ENCODE measurements at places on chromosomes 3 and 15.

GRCh38 chr3:39791603-39792002 lies 17.8 kb upstream of the MYRIP start:
- DNase-seq: no peak

DNA sequence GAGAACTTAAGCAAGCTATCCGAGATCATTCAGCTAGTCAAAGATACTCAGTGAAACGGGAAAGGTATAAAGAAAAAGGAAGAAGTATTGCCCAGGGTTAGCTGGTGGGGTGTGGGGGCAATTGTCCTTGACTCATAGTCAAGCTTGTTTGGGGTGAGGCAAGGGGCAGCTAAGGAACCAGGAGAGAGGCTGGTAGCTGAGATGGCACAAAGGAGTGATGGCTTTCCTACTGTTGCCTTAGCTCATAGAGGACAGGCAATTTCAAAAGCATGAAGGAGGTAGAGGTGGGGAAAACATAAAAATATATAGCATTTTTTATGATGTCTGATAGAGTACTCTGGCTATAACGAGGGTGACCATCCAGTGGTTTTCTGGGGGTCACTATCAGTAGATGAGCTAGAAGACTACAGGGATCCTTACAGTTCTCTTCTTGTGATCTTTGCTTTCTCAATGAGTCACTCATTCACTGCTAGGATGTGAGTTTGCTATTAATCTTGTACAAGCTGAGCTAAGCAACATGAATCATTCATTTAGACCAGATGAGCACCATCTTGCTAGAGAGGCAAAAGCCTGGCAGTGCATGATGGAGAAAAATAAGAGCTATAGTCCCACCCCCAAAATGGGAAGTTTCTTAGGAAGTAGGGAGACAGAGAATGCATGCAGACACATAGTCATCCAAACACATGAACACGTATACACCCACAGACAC lies 207.1 kb upstream of the PFN2 start:
- no peak for DNase-seq

DNA sequence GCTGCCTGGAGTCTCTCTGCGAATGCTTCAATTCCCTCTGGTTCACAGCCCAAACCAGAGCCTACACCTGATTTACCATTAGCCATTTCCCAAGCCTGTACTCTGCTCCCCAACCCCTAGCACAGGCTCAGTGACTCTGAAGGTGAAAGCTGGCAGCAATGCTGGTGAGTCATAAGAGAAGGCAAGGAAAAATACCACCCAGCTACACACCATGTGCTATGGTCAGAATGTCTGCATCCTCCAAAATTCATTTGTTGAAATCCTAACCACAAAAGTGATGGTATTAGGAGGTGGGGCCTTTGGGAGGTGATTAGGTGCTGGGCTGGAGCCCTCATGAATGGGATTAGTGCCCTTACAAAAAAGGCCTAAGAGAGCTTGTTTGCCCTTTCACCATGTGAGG lies 117.1 kb upstream of the TJP1 start:
- DNase-seq: no peak

GRCh38 chr15:57158997-57159668 lies 217.2 kb upstream of the CGNL1 start:
- no peak for DNase-seq

DNA sequence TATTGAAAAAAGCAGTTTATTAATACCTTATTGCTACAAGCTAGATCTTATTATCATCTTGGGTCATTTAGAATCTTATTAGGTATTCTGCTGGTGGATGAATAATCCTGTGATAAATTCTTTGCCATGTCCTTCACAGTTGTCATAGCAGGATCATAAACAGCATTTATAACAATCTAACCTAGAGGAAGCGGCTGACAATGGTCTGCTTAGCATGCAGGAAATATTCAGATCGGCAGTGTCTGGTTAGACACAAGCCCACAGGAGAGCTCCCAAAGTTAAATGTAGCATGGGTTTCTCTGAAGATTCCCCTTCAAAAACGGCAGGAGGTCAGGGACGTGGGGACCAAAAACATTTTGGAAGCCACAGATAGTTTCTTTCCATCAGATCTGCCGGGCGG lies 179.3 kb downstream of the FOXB1 start:
- no peak for DNase-seq

GRCh38 chr15:31374489-31374888 lies 47.9 kb downstream of the KLF13 start:
- no peak for DNase-seq

DNA sequence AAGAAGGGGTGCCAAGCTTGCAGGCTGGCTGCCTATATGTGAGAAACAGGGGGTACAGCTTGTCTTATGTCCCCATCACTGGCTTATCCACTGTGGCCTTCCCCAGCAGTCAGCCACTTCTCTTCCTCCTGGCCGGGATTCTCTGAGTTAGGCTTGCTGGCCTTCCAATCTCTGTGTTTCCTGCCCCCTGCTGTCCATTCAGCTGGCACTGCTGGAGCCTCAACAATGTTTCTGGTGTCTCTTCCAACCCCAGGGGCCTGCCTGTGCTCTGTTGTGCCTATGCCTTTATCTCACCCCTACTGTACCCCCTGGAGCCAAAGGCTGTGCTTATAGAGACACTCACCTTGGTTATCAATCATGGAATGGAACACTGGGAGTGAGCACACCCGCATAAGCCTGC lies 36.5 kb downstream of the ANAPC13 start:
- DNase-seq: no peak

DNA sequence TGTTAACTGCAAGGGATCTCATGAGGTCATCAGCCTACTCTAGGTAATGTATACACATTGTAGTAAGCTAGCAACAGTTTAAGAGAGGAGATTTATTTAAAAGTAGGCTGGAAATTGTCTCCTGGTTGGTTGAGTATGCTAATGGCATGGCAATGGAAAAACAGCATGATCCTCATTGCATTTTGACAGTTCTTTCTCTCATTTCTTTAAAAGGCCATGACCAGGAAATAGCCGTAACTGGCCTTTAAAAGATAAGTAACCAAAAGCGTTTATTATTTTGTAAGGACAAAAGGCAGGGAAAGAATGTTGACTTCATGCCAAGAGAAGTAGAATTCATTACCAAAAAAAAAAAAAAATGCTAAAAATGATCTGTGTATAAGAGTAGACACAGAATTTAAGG lies 310.3 kb downstream of the FGF12 start:
- DNase-seq: no peak

- DNase-seq: no peak
Observed at GRCh38 chr3:148333091-148333490, 364.6 kb upstream of the AGTR1 start.

DNA sequence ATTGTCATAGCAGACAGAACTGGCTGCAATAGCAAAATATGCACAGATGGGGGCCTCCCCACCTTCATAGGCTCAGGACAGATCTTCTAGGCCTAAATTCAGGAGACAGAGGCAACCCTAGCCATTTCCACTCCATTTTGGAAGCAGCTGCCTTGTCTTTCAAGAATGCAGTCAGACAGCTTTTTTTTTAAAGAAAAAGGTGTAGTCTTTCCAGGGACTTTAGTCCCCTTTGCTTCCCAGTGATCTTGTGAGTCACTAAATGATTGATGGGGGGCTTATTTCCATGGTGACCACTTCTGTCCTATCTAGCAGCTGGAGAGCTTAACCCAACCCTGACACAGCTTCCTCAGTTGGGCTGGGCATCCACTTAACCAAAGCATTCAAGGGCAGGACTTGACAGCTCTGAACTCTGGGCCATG lies 165.9 kb downstream of the TPRG1 start:
- DNase-seq: no peak

DNA sequence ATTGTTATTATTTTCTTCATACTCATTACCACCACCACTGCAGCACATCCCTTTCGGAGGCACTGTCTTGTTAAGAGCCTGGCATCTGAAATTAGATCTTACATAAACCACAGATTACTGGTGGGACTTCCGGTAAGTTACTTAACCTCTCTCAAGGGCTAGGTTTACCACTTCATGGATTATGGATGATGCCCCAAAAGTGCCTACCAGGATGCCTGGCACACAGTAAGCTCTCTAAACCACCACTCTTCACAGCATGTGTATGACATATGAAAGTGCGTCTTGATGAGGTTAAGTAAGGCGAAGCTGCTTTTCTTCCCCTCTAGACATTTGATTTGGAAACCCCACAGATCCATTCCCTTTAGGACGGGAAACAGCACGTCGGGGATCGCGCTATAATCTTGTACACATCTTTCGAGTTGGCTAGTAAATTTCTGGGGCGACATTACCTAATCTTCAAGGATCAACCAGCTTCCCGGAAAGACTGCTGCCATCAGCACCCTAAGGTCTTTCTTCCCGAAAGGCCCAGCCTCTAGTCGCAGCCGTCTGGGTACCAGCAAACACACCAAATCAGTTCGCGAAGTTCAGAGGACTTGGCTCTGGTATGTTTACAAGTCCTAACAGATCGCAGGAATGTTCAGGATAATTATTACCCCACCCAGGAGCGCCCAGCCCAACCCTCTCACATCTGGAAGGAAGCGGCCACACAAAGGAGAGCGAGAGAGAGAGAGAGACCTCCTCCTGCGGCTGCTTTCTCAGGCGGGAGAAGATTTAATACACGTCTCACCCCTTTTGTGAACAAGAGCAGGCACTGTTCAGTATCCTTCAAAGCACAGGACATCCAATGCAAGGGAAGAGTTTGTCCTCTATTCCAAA lies 155.1 kb upstream of the FRMD4B start:
- DNase-seq: no peak

DNA sequence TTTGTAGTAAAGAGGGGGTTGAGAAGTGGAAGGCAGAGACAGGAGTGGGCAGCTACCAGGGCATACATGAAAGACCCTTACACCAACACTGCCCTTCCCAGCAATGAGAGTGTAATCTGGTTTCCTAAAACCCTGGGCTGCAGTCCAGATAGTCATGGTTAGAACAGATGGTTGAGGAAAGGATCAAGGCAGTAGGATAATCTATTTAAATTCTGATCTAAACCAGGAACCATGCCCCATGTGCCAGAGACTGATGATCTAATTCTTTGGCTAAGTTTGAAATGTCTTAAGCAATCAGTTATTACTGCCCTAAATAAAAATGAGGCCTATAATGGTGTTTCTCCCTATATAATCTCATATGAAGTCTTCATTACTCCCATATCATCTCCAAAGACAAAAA lies 59.6 kb downstream of the PRTG start:
- DNase-seq: no peak

DNA sequence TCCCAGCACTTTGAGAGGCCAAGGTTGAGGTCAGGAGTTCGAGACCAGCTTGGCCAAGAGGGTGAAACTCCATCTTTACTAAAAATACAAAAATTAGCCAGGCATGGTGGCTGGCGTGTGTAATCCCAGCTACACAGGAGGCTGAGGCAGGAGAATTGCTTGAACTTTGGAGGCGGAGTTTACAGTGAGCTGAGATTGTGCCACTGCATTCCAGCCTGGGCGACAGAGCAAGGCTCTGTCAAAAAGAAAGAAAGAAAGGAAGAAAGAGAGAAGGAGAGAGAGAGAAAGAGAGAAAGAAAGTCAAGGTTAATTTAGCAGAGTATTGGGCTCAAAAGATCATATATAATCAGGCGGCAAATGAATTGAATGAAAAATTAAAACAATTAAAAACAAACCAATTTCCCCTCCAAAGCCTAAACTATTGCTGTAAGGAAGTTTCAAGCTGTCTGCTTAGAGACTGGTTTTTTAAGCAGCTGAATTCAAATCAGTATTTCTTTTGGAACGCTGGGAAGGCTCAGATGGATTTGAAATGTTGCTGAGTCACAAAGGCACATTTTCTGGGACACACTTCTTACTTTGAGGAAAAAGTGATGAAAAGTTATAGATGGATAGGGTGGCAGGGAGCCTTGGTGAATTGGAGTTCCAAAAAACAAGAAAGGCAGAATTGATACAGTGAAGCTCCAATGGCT lies 81.3 kb upstream of the BHLHE40 start:
- DNase-seq: no peak

- DNase-seq: no peak
Observed at GRCh38 chr3:130465521-130465920, 51.5 kb upstream of the COL6A6 start.

DNA sequence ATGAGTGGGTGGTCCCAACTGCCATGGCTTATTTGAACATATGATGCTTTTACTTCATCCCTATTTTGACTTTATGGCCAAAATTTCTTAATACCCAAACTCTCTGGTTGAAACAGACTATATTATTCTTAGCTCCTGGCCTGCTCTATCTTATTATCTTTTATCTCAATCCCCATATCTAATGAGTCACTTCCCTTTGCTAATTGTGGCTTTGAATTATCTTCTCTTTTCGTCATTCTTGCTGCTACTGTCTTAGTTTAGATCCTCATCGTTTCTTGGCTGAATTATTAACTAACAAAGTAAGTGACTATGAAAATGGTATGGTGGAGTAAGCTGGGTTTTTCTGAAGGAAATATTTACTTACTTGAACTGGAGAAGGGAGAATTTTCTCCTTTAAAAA lies 28.2 kb upstream of the DNAJC19 start:
- DNase-seq: no peak

GRCh38 chr3:138381950-138382715 lies 33.8 kb downstream of the MRAS start:
- DNase-seq: peak; percentile 79

DNA sequence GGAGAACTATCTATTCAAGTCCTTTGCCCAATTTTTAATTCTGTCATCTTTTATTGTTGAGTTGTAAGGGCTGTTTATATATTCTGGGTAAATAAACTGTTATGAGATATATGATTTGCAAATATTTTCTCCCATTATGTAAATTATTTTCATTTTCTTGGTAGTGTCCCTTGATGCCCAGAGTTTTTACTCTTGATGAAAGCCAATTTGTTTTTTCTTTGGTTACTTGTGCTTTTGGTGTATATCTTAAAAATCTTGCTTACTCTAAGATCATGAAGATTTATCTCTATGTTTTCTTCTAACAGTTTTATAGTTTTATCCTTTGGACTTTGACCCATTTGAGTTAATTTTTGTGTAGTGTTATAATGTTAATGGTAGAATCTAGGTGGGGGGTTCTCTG lies 44.5 kb downstream of the TIMP4 start:
- no peak for DNase-seq

DNA sequence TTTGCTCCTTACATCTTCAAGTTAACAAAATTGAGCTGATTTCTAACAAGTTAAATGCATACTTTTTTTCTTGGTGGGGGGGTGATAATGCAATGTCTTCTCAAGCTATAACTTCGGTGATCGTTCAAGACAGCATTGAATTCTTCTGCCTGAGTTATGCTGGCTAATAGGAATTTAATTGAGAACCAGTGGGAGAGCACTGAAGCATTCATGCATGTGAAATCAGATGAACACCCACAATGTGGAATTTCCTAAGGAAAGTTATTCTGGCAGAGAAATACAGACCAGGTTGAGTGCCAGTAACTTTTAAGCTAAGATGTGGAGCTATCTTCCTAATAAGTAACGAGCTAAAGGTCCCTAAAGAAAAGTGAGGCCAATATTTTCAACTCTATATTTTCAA lies 3.0 kb downstream of the SPATA16 start:
- no peak for DNase-seq

GRCh38 chr3:196341137-196341536 lies 2.9 kb upstream of the TM4SF19 start:
- DNase-seq: no peak

- no peak for DNase-seq
Observed at GRCh38 chr15:83292317-83292716, 7.9 kb upstream of the BNC1 start.

GRCh38 chr3:188169830-188170455 lies 16.0 kb downstream of the LPP start:
- DNase-seq: no peak

GRCh38 chr3:186938716-186939115 lies 8.4 kb downstream of the ST6GAL1 start:
- DNase-seq: no peak

Measured in suprapubic skin (tissue), 4 donors.